ENCODE measurements at places on chromosomes 6 and 20.

DNA sequence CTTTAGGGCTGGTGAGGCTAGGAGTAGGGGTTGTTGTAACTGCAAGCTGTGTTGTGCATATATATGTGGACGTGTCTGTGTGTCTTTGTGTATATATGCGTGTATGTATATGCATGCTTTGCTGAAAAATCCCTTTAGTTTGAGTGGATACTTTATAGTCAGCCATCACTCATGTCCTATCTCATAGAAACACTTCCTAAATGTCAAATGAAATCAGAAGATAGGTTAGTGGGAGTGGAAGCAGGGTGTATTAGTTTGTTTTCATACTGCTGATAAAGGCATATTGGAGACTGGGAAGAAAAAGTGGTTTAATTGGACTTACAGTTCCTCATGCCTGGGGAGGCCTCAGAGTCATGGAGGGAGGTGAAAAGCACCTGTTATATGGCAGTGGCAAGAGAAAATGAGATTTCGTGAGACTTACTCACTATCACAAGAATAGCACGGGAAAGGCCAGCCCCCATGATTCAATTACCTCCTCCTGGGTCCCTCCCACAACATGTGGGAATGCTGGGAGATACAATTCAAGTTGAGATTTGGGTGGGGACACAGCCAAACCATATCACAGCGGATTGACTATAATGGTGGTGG, 131.1 kb downstream of the JARID2 start:
- DNase-seq: no peak

DNA sequence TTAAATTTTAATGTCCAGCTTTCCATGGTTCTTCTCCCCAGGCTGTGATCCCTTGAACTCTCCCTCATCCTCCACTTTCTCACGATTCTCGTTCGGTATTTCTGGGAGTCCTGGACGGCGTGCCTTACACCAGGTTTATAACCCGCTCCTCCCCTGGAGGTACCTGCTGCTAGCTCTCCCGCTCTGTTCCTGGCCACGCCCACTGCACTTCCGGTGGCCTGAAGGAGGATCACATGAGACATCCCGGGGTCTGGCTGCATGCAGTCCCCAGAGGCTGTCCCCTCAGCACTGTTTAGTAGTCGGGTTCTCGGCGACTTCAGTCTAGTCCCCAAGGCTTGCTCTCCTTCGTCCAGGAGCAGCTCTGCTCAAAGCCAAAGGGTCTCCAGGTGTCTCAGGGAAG, 28.4 kb upstream of the GCLC start:
- no peak for DNase-seq

GRCh38 chr6:42030585-42031506, 19.5 kb upstream of the TAF8 start:
- no peak for DNase-seq

- no peak for DNase-seq
These were observed 77.5 kb upstream of the ESR1 start for GRCh38 chr6:151729829-151730495.

- DNase-seq: no peak
These were observed 88.4 kb downstream of the VEGFA start for GRCh38 chr6:43858161-43859153.

DNA sequence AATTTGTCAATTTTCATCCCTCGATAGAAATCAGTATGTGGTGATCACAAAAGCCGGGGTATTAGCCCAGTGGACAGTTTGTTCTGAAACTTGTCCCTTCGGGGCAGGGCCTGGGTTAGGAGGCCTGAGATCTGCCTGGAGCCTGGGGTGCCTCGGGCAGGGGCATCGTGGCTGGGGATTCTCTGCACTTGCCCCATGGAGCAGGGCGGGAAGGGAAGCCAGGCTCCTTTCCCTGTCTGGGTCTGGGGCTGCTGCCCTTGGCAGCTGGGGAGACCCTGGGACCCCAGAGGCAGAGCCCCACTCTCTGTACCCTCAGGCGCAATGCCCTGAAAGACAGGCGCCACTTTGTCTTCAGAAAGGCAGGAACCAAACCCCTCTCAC, 27.4 kb downstream of the NTSR1 start:
- DNase-seq: no peak

- DNase-seq: no peak
These were observed 42.4 kb downstream of the NEDD9 start for GRCh38 chr6:11189865-11190624.

- DNase-seq: no peak
These were observed 336.9 kb upstream of the PREP start for GRCh38 chr6:105739764-105740163.

DNA sequence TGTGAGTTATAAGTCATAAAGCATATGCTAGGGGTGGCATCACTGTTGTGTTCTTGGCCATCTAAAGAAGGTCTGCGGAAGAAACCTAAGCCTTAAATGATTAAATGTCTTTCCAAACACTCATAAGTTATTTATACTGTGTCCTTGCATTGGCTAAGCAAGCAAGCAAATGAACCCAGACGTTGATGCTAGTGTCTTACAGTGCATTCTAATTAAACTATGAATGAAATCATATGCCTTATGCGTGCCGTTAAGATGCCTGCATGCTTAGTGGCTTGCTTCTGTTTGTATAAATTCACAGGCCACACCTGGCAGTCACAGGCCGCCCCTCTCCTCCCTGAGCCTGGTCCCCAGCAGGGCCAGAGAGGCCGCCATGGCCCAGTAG, 49.9 kb downstream of the RIN2 start:
- no peak for DNase-seq

GRCh38 chr6:97703661-97704060, 420.6 kb upstream of the MMS22L start:
- no peak for DNase-seq

GRCh38 chr6:84522135-84522549, 242.3 kb downstream of the TBX18 start:
- DNase-seq: no peak

GRCh38 chr6:23414051-23414445, 712.0 kb upstream of the NRSN1 start:
- DNase-seq: no peak

GRCh38 chr6:3053231-3053508, 15.1 kb upstream of the RIPK1 start:
- DNase-seq: no peak

DNA sequence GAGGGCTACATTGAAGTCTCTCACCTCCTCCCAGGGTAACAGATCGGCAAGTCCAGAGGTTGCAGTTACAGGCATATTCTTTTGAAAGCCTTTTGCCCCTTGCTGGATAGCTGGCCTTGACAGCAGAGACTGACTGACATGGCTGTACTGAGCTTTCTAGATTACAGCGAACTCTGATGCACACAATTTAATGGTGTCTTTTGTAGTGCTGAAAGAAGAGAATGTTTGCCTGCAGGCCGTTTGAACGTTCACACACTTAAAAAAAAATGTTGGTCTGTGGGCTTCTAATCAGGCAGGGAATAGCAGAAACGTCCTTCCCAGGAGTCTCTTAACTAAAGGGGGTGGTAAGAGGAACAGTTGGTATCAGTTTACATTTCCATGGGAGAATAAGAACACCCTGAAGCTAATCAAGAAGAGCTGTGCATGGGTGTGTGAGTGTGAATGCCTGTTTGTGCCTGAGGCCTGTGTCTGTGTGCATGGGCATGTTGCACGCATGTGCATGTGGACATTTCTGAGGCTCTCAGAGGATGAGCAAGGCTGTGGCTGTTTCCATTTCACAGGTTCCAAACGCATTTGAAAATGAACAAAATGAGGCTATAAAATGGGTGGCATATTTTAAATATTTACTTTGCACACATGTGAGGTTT, 213.9 kb upstream of the SSTR4 start:
- DNase-seq: no peak

GRCh38 chr20:12467758-12468157, 541.0 kb upstream of the SPTLC3 start:
- no peak for DNase-seq

- no peak for DNase-seq
These were observed 240.3 kb downstream of the DLL1 start for GRCh38 chr6:170050591-170051041.

- no peak for DNase-seq
These were observed 465.1 kb downstream of the MEI4 start for GRCh38 chr6:78117966-78118365.

GRCh38 chr6:87745966-87746721, 44.1 kb upstream of the AKIRIN2 start:
- DNase-seq: no peak

GRCh38 chr20:11454966-11455799, 462.5 kb upstream of the BTBD3 start:
- DNase-seq: no peak

- no peak for DNase-seq
These were observed 11.2 kb downstream of the FOXP4 start for GRCh38 chr6:41557335-41557734.

- no peak for DNase-seq
These were observed 35.7 kb downstream of the EPB41L2 start for GRCh38 chr6:131027326-131027725.

- no peak for DNase-seq
These were observed 166.6 kb upstream of the MARCKS start for GRCh38 chr6:113690281-113691259.

- DNase-seq: no peak
These were observed 1068.0 kb upstream of the EPHA7 start for GRCh38 chr6:94487371-94487770.

Measured in CD4-positive, alpha-beta T cell treated with Interleukin-12 subunit alpha and Interleukin-12 subunit beta, for 1 hour (primary cell).